Stimulated activated CD8-positive, alpha-beta memory T cell treated with anti-CD3 and anti-CD28 coated beads, Interleukin-7, amount 100 ng/mL, for 1 hour (primary cell): ENCODE measurements at places on chromosomes 6 and 20.

GRCh38 chr6:42197555-42198362 lies 3.0 kb upstream of the GUCA1B start:
- no peak for DNase-seq

DNA sequence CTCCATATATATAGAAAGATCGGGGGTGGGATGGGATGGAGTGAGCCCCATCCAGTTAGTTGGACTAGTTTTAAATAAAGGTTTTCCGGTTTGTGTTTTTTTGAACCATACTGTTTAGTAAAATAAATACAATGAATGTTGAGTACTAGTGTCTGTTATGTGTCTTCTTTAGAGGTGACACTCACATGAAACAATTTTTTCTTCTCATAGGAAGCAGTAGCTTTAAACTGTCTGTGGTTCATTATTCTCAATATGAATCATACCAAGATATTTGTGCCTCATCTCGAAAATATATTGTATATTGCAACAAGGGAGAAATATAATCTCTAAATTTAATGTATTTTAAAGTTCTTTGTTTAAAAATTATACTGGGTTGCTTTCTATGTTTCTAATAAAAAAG lies 33.4 kb downstream of the HSF2 start:
- DNase-seq = no peak

DNA sequence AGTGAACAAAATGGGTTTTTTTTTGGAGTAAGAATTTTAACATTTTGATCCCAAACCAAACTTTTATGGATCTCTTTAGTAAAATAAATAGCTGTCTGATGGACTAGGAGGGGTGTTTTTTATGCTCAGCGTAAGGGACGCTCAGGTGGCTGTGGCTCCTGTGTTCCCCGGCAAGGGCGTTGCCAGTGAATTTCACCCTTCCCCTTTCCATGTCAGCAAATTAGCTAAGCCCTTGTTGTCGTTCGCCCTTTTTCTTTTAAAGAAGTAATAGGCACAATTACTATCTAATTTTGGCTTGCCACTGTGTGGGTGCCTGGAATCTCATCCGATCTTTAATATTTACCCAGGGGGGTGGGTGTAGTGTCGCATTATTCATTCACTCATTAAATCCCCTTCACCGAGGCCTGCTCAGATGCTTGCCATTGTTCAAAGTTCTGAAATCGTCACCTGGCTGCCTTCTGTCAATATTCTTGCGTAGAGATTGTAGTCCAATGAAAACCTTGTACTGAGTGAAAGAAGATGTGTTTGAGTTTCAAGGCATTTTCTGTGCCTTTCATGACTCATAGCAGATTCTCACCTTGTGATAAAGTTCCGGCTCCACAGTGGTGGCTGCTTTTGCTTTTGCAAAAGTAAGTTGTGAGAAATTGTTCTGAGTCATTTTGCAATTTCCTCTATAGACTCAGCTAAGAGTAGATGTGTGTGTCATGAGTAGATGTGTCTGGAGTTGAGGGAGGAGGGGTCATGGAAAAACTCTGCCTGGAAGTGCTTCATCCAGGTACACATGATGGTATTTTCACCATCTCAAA lies 40.0 kb upstream of the CLDN20 start:
- no peak for DNase-seq

- no peak for DNase-seq
These were observed 35.1 kb upstream of the SRPK1 start for GRCh38 chr6:35955970-35956369.

- DNase-seq = no peak
These were observed 39.4 kb upstream of the SPDEF start for GRCh38 chr6:34595332-34596184.

- DNase-seq = no peak
These were observed 138.6 kb upstream of the ARID1B start for GRCh38 chr6:156638581-156638980.

GRCh38 chr20:43904827-43905177 lies 9.8 kb upstream of the TOX2 start:
- DNase-seq = no peak

DNA sequence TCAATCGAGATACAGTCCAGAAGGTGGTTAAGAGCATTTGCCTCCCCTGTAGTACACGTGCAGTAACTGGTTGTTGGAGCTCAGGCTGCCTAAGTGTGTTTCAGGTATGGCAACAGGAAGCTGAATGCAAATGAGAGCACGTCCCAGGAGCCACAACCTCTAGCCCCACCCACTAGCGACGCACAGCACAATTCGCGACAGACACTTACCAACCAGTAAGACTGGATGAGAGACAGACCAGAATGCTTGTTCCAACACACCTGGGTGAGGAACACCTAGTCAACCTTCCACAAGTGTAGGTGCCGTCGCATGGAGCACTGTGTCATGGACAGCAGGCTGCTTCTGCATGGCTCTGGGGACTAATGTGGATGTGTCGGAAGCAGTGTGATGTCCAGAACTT lies 7.2 kb upstream of the SERPINB1 start:
- peak; percentile 47 for DNase-seq

DNA sequence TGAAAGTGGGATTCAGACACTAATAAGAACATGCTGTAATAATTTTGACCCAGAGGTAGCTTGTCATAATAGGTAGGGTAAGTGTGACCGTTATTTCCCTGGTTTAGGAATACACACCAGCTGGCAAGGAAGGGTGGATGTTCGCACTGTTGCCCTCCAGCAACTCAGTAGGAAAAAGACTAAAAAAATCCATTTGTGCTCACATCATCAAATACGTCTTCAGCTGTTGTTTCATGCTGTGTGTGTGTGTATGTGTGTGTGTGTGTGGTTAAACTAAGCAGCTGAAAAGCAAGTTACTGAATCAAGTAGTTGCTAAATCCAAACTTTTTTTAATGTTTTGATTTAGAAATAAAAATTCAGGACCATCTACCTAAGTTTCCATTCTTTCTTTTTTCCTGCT lies 218.7 kb downstream of the TRDN start:
- DNase-seq = no peak

GRCh38 chr20:37291724-37292126 lies 2.3 kb downstream of the MANBAL start:
- no peak for DNase-seq

- no peak for DNase-seq
These were observed 65.4 kb upstream of the FBXL4 start for GRCh38 chr6:99013145-99013544.

- no peak for DNase-seq
These were observed 3.1 kb downstream of the IFNGR1 start for GRCh38 chr6:137216106-137216505.

GRCh38 chr6:10276106-10276505 lies 138.8 kb downstream of the TFAP2A start:
- no peak for DNase-seq

- no peak for DNase-seq
These were observed 4.2 kb downstream of the GTPBP2 start for GRCh38 chr6:43624786-43625288.

DNA sequence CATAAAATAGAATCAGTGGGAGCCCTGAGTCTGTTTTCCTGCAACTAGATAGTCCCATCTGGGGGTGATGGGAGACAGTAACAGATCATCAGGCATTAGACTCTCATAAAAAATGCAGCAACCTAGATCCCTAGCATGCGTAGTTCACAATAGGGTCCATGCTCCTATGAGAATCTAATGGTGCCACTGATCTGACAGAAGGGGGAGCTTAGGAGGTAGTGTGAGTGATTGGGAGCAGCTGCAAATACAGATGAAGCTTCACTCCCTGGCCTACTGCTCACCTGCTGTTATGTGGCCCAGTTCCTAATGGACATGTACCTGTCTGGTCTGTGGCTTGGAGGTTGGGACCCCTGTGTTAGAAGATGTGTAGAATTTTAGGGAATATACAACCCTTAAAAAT lies 904.5 kb upstream of the EPHA7 start:
- DNase-seq = no peak

DNA sequence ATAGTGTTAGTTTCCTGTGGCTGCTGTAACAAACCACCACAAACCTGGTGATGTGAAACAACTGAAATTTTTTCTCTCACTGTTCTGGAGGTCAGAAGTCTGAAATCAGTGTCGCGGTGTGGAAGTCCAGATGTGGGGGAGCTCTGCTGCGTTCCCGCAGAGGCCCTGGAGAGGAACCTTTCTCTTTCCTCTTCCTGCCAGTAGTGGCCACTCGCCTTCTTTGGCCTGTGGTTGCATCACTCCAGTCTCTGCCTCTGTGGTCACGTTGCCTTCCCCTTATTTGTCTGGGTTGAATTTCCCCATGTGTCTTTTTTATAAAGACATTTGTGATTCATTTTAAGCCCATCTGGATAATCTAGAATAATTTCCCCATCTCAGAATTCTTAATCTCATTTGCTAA lies 295.5 kb upstream of the FLRT3 start:
- no peak for DNase-seq

- DNase-seq = no peak
These were observed 646 bp downstream of the HEY2 start for GRCh38 chr6:125749865-125750691.

DNA sequence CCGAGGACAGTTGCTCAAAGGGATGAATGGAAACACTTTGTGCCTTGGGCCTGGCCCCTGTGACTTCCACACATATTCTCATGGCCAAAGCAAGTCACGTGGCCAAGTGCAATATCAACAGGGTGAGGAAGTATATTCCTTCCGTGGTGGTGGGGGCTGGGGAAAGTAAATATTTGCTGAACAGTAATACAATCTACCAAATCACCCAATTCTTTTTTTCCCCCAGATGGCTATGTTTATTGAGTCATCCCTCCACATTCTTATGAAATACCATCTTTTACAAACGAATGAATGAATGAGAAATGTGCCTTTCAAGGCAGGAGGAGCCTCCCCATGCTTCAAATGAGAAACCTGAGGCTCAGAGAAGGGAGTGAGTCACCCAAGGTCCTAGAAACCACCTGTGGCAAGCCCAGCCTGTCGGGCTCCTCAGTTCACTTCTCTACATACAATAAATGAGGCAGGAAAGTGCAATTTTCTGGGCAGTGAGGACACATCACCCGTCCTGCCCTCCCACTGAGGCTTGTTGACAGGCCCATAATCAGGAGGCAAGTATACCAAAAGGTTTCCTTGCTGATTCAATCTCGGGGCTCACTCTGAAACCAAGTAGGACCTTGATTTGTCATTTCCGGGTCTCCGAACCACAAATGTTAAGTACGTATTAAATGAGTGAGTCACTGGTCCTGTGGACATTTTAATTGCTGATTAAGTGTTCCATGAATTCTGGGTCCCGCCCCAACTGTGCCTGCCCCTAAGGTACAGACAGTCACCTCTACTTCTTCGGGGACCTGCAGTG lies 25.3 kb upstream of the TOP1 start:
- DNase-seq = peak; percentile 23

GRCh38 chr6:135310291-135310690 lies 129.2 kb downstream of the MYB start:
- no peak for DNase-seq

DNA sequence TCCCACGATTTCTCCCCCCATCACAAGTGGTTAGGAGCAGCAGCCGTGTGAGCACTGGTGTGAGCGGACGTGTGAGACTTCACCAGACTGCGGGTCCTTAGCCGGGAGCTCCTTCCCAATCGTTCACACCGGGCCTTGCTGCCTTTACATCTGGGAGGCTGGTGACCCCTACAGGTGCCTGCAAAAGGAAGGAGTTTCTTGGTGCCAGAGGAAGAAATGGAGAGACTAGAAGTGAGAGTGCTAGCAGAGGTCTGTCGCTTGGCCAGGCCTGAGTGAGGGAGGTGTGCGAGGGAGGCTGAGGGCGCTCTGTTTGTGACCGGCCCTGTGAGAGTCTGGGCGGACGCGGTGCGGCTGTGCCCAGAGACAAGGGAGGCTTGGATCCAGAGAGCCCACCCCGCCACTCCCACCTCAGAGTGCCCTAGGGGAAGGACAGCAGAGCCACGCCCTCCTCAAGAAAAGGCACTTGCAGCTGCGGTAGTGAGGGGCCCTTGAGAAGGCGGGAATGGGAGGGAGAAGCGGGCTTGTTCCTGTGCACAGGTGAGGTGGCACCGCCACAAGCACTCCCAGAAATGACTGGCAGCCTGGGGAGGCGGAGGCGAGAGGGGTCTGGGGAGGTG lies 10.0 kb upstream of the ARMC2 start:
- DNase-seq = no peak
